ENCODE measurements at places on chromosomes 12 and 14.
A peak's percentile ranks its signal among the peaks of the same experiment; 100 is the strongest.

DNA sequence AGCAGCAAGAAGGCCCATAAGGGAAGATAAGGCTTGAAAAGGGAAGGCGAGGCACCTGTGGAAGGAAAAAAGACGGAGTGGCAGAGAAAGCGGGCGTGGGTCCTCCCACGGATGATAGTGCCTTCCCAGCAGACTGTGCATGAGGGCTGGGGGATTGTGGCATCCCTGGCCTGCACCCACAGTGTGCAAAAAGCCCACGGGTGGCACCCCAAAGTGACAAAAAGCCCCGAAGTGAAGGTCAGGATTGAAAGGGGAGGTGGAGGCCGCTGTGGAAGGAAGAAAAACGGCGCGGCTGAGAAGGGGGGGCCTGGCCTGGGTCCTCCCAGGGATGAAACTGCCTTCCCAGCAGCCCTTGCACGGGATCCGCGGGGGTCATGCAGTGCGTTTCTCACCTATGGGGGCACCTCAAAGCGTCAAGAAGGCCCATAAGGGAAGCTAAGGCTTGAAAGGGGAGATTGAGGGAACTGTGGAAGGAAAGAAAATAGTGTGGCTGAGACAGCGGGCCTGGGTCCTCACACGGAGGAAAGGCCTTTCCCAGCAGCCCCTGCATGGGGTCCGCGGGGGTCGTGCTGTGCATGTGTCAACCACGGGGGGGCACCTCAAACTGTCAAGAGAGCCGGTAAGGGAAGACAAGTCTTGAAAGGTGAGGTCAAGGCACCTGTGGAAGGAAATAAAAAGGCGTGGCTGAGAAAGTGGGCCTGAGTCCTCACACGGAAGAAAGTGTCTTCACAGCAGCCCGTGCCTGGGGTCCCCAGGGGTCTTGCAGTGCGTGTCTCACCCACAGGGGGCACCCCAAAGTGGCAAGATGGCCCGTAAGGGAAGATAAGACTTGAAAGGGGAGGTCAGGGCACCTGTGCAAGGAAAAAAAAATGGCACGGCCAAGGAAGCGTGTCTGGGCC, 274.1 kb downstream of the ALG10 start:
- no peak for DNase-seq

DNA sequence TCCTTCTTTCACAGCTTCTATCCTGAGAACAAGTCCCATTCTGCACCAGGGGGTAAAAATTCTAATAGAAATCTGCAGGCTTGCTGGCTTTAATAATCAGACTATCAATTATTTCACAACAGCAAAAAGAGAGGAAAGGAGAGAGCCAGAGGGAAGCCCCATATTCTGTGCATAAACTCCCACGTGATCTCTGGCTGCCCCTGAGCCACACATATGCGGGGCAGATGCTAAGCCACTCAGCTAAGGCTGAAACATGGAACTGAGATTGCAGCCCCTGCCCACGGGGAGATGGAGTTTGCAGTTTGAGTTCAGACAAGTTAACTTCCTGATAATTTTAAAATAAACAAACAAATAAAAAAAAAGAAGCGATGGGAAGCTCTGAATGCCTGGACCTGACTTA, 254.4 kb upstream of the CCDC196 start:
- no peak for DNase-seq

DNA sequence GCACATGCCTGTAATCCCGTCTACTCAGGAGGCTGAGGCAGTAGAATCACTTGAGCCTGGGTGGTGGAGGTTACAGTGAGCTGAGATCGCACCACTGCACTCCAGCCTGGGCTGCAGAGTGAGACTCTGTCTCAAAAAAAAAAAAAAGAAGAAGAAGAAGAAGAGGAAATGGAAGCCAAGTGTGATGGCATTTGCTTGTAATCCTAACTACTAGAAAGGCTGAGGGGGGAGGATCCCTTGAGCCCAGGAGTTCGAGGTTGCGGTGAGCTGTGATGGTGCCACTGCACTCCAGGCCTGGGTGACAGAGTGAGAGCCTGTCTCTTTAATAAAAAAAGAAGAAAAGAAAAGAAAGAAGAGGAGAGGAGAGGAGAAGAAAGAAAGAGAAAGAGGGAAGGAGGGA, 52.1 kb downstream of the LGMN start:
- DNase-seq, result no peak

DNA sequence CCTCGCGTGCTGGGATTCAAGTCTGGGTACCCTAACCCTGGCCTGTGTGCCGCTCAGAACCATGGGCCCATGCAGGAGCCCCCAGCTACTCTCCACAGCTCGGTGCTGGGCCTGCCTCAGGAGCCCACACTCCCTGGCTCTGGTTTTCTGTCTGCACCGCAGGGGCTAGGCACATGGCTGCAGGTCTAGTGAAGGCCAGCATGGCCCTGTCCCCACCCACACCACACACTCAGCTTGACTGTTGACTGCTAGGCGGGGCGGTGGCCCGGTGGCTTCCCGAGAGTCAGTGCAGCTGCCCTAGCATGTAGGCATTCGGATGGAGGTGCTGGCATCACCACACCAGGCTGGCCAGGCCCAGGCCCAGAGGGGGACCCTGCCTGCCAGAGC, 7.9 kb downstream of the INF2 start:
- DNase-seq, result no peak

DNA sequence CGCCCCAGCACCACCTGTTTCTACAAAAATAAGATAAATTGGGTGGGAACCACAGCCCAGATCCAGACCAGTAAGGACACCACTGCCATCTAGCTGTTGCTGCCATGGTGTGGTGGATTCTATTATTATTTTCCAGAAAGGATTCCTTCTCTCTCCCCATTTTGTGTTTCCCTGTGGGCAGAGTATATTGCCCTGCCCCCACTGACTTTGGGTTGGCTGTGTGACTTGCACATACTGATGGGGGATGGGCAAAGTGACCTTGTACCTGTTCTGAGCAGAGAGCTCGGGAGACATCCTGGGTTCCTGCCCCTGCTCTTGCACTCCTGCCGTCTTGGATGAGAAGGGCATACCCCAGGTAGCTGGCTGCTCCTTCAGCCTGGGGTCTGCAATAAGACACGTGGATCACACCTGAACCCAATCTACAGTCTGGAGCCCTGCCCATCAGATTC, 24.3 kb downstream of the MOAP1 start:
- DNase-seq, result peak; percentile 57

- DNase-seq, result no peak
Measured at GRCh38 chr12:82952946-82953345, 266.2 kb downstream of the TMTC2 start.

DNA sequence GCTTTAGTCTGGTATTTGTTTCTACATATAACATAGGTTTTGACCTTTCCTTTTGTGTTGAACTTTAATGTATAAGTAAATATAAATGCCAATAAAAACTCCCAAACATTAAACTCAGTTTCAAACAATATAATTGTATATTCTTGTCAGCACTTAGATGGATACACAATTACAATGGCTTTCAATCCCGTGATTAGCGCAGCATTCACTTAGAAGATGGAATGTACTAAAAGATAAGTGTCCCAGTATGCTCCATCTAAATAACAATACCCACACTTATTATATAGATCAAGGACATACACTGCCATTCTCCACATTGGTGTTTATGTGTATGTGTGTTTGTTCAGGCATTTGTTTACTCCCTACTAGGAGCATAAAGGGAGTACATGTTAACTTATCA, 193.1 kb downstream of the SOX5 start:
- no peak for DNase-seq

GRCh38 chr12:68276402-68276930, 23.1 kb upstream of the IL22 start:
- DNase-seq, result no peak

DNA sequence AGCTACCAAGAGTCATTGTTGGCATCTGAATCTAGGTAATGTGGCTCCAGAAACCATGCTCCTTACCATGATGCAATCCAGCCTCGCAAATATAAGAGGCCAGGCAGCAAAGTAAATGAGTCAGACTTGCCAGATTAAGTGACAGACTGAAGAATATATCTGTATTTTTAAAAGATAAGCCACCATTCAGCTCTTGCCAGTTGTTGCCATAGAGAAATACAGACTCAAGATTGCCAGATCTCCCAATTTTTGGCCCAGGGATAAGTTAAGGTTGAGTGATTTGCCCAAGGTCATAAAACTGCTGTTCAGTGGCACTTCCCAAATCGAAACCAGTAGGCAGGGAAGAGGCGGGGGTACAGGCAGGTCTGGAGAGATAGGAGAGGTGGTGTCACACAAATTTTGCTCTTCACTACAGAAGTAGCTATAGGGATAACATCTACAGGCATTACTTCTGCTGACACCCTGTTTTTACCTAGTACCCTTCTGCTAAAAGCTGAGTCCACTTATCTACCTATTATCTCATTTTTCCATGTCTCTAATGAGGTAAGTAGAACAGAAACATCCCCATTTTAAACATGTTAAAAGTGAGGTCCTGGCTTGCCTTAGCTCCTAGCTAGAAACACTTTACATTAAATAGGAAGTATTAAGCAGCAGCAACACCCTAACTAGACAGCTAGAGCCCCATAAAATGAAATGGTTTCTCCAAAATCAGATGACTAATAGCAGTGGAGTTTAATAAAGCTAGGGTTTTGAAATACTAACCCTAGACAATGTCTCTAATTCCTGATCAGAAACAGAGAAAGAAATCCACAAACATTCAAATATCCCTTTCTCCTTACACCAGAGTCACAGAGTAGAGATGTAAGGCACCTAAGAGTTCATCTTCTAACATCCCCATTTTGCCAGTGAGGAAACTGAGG, 19.5 kb downstream of the DCAF5 start:
- peak; percentile 42 for DNase-seq

DNA sequence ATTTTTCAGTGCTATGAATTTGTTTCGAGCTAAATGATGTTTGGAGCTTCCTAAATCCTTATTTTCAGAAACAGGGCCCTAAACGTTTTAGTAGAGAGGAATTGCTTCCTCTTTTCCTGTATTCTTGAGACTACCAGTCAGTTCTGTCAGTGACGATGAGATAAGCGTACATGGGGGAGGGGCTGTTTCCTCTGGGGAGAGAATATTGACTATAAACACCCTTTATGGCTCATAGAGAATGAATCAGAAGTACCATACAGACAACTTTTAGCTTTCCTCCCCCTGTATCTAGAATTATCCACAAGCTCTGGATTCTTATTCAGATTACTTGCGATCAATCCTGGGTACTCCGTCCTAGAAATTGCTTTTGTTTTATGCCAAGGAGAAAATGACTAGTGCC, 5.1 kb downstream of the TBK1 start:
- DNase-seq, result no peak

DNA sequence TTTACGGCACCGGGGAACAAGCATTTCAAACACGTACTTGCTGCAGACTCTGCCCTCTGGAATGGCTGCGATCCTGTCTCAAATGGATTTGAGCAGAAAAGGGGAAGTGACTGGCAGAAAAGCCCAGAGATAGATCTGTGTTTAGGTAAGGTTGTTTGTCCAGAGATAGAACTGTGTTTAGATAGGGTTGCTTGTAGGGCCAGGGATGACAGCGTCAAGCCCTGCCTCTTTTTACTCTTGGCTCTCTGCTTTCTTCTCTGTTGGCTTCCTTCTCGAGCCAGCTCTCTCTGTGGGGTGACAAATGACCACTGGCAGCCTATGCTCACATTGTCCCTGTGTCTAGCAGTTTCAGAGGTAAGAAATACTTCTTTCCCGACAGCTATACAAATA, 11.4 kb downstream of the DGLUCY start:
- no peak for DNase-seq

DNA sequence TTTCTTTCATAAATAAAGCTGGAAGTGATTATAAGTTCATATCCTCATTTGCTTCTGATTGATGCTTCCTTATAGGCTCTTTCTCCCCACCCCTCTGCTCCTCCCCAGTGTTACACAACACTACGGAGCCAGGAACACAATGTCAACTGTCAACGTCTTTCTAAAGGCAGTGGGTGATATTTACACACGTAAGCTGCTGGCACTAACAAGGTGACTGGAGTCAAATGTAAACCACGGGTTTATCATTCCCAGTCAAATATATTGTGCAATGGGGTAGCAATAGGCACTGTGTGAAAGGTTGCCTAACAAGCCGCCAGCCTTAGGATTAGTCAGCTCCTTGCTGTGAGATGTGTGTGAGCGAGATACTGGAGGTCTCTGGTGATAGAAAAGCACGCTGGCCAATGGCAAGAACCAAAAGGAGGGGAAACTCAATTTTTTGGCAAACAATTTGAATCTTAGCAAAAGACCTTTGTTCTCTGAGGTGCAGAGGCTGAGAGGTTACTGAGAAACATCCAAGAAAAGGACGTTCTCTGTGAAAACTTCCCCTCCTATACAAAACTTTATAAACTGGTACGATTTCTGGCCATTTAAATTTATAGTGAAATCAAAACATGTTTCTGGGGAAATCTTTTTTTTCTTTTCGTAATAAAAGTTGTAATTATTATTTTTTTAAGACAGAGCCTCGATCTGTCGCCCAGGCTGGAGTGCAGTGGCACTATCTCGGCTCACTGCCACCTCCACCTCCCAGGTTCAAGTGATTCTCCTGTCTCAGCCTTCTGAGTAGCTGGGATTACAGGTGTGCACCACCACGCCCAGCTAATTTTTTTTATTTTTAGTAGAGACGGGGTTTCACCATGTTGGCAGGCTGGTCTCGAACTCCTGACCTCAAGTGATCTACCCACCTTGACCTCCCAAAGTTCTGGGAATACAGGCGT, 22.3 kb upstream of the HECTD1 start:
- DNase-seq, result peak; percentile 93

DNA sequence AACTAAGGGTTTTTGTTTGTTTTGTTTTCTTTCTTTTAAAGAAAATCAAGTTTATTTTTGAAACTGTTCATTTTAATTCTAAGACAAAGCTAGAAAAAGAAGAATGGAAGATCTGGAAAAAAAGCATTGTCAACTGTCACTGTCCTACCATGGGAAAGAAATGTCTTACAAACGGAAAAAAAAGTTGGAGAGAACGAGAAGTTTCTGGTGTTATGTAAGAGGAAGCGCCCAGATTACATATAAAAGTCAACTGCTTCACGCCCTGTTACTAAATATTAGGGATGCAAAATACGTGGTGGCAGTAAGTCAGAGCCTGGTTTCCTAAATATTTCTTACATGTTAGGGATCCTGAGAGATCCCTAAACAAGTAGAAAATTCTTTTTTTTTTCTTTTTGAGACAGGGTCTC, 14.3 kb upstream of the FBXL14 start:
- no peak for DNase-seq

DNA sequence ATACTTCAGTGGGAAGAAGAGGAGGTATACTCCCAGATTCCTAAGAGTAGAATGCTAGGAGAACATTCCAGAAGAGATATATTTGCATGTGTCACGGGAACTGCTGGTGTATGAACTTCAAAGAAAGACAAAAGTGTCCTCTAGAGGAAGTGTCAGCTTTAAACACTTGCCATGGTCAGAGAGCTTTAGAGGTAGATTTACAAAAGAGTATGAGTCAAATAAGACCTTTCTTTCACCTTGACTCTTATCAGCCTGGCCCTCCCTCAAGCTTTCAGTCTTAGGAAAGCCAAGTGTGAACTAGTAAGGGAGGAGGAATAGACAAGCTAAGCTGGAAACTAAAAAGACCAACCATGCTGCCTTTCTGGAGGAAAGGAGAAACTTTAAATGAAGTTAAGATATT, 34.7 kb downstream of the COX8C start:
- DNase-seq, result no peak

- DNase-seq, result no peak
Measured at GRCh38 chr12:54870617-54871016, 16.3 kb downstream of the MUCL1 start.

- no peak for DNase-seq
Measured at GRCh38 chr12:108318472-108319275, 20.4 kb downstream of the CMKLR1 start.

Measured in AG20443 (cell line).